ENCODE measurements at places on chromosomes 5 and 9. TPM values are rescaled to one million over a fixed set of nuclear protein-coding genes. Genes with fewer than 3 reads are reported as not detected.

The SH2D3C gene
- total RNA-seq: 27.7 TPM

The CNTNAP3B gene
- total RNA-seq: 26.3 TPM

The SMIM33 gene
- total RNA-seq: 0.13 TPM

The PCDHB3 gene
- 3.1 TPM for total RNA-seq

The LYSMD3 gene
- total RNA-seq: 18.7 TPM

The TTC1 gene
- 41.4 TPM for total RNA-seq

The SLC6A19 gene
- total RNA-seq: 2.2 TPM

The KCNMB1 gene
- total RNA-seq: 4.5 TPM

The LPAR1 gene
- total RNA-seq: 28.2 TPM

The RETREG1 gene
- 104 TPM for total RNA-seq

The OR13C5 gene
- not detected for total RNA-seq

The TSSK1B gene
- 0.13 TPM for total RNA-seq

The BNC2 gene
- 37.9 TPM for total RNA-seq

The FBXO4 gene
- total RNA-seq: 12.8 TPM

The TMEM174 gene
- total RNA-seq: 1.1 TPM

The AK8 gene
- 6.3 TPM for total RNA-seq

The ADAMTS12 gene
- total RNA-seq: 2.0 TPM

The FOXD4L4 gene
- total RNA-seq: 0.31 TPM

The PRDM9 gene
- total RNA-seq: not detected

The ENHO gene
- total RNA-seq: 0.22 TPM

Data from kidney (tissue), 22 donors.